ENCODE measurements at places on chromosomes 2 and 18. TPM values are rescaled to one million over a fixed set of nuclear protein-coding genes. Genes with fewer than 3 reads are reported as not detected.

Gene FTCDNL1
- total RNA-seq: 2.2 TPM

- H3K27ac ChIP-seq: no peak overlapping the region
- peaks cover 4% of the 10 kb centered on the region for H3K27me3 ChIP-seq
- H3K36me3 ChIP-seq: no peaks in the 10 kb centered on the region
- no peak overlapping the region for H3K4me3 ChIP-seq
- DNase-seq: no peak
- no peaks in the 10 kb centered on the region for H3K4me1 ChIP-seq
Measured at GRCh38 chr18:37754141-37754540, 188.5 kb upstream of the CELF4 start.

- H3K4me3 ChIP-seq: no peak overlapping the region
- H3K27ac ChIP-seq: no peak overlapping the region
- no peak for DNase-seq
Measured at GRCh38 chr2:207041786-207042554, 102.7 kb downstream of the CPO start.

DNA sequence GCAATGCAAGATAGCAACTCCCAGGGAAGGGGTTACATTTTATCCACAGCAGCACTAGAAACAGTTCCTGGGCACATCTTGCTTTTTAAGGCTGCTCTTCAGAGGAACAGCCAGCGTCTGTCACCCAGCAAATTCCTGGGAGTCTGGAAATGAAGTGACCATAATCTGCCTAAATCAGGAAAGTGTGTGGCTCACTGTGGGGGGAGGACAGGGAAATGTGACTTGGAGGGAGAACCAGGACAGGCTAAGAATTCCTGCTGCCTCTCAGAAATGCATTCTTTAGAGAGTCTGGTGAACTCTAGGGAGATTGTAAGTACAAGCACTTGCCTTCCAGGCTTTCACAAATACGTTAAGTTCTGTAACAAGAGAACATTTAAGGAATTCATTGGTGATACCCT lies 364.3 kb upstream of the SPHKAP start:
- no peak overlapping the region for H3K27ac ChIP-seq
- H3K4me1 ChIP-seq: no peaks in the 10 kb centered on the region

Gene LRP1B
- not detected for total RNA-seq

Gene CYP27C1
- not detected for total RNA-seq

DNA sequence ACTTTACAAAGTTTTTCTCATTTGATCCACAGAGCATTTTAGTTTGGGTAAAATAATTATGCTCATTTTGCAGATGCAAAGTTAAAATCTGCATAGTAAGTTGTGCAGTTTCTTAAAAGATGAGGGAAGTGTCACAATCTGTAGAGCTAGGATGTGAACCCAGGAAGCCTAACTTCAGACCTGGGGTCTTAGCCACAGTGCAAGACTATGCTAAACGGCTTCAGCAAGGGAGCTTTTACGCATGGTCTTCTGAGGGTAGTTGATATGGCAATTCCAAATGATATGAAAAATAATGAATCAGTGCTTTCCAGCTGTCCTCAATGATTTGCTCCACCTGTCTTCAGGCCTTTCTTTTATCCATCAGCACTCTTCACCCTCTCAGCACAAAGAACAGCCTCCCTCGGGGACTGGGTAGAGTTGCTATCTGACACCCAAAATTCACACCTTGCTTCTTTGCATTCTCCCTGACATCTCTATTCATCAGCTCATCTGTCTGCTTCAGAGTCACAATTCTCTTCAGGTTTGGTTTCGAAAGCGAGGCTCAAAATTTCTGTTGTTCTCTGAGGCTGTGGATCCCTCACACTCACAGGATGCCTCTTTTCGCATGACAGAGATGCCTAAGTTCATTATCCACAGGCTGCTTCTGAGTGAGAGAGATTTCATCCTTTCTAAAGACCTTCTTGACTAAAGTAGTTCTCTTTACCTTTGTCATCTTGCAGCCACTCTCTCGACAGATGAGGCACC lies 302.5 kb downstream of the NRXN1 start:
- no peak overlapping the region for H3K4me3 ChIP-seq
- no peaks in the 10 kb centered on the region for H3K4me1 ChIP-seq
- no peaks in the 10 kb centered on the region for H3K27me3 ChIP-seq
- no peak for DNase-seq
- H3K27ac ChIP-seq: no peak overlapping the region
- no peaks in the 10 kb centered on the region for H3K36me3 ChIP-seq

DNA sequence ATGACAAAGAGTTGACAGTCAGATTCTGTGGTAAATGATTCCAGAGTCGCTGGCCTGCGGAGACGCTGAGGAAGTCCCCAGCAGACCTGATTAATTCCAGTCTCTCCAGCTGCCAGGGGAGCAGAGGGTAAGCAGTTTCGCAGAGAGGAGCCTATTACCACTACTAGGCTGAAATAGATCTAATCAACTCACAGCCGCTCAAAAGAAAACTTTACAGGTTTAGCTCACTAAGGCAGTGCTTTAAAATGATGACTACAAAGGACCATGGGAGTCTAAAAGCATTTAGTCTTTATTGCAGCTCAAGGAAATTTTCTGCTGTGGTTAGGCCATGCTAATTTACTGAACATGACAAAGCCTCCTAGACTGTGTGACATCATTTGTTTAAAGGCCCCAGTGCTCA lies 445.6 kb upstream of the POU3F3 start:
- H3K36me3 ChIP-seq: no peaks in the 10 kb centered on the region
- H3K4me1 ChIP-seq: no peaks in the 10 kb centered on the region
- H3K4me3 ChIP-seq: no peak overlapping the region
- H3K27me3 ChIP-seq: no peaks in the 10 kb centered on the region
- no peak overlapping the region for H3K27ac ChIP-seq

DNA sequence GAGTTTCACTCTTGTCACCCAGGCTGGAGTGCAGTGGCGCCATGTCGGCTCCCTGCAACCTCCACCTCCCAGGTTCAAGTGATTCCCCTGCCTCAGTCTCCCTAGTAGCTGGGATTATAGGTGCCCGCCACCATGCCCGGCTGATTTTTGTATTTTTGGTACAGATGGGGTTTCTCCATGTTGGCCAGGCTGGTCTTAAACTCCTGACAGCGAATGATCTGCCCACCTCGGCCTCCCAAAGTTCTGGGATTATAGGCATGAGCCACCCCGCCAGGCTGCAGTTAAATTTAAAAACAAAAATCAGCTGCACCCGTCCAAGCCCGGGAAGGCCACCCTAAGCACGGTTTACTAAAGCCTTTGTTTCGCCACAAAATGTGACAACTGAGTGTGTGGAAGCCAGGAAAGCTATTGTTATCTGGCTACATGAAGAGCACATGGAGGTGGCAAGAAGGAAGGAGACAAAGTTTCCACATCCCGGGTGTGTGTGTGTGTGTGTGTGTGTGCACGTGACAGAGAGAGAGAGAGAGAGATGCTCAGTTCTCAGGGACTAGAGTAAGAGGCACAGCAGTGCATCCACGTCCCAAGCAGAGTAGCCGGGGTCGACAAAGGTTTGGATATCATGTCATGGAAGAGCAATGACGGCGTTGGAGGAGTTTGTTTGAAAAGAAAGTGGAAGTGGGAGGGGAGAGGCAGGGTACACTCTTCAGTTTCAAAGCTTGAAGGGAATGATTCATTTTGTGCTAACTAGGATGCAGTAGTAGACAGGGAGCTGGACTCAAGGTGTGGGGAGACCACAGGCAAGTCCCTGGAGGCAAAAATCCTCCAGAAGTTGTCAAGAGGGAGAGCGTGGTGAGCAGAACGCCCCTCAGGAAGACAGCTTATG lies 20.1 kb downstream of the INPP5D start:
- DNase-seq: no peak
- H3K27me3 ChIP-seq: no peaks in the 10 kb centered on the region
- H3K4me3 ChIP-seq: peak overlapping the region; percentile 84
- peaks cover 7% of the 10 kb centered on the region for H3K36me3 ChIP-seq
- peak overlapping the region; percentile 13 for H3K27ac ChIP-seq

DNA sequence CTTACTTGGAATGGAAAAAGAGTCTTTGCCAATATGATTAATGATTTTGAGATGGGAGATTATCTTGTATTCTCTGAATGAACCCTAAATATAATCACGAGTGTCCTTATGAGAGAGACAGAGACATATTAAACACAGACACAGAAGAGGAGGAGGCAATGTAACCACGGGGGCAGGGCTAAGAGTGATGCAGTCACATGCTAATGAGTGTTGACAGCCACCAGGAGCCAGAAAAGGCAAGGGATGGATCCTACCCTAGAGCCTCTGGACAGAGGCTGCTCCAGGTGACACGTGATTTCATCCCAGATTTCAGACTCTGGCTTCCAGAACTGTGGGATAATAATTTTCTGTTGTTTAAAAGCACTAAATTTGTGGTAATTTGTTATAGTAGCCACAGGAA lies 679.6 kb downstream of the MBD2 start:
- no peak overlapping the region for H3K4me3 ChIP-seq
- no peaks in the 10 kb centered on the region for H3K4me1 ChIP-seq
- no peaks in the 10 kb centered on the region for H3K36me3 ChIP-seq
- DNase-seq: no peak
- no peaks in the 10 kb centered on the region for H3K27me3 ChIP-seq

DNA sequence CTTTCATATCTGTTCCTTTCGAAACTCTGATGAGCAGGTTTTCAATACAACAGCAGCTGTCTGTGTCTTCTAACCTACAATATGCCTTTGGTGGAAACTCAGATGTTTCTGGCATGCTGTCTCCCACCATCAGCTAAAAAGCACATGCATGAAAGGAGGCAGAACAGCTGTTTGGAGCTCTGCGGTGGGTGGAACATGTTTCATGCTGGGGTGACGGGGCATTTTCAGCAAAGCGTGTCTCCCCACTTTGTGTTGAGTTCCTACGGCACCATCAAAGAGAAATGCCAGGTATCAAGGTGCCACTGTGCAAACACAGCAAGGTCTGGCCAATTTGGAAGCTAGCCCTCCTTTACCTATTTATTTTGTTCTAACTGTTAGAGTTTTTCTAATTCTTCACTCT lies 290.1 kb downstream of the CLIP4 start:
- peaks cover 10% of the 10 kb centered on the region for H3K27me3 ChIP-seq
- H3K27ac ChIP-seq: no peak overlapping the region
- no peak for DNase-seq
- no peaks in the 10 kb centered on the region for H3K4me1 ChIP-seq
- H3K36me3 ChIP-seq: no peaks in the 10 kb centered on the region
- no peak overlapping the region for H3K4me3 ChIP-seq

DNA sequence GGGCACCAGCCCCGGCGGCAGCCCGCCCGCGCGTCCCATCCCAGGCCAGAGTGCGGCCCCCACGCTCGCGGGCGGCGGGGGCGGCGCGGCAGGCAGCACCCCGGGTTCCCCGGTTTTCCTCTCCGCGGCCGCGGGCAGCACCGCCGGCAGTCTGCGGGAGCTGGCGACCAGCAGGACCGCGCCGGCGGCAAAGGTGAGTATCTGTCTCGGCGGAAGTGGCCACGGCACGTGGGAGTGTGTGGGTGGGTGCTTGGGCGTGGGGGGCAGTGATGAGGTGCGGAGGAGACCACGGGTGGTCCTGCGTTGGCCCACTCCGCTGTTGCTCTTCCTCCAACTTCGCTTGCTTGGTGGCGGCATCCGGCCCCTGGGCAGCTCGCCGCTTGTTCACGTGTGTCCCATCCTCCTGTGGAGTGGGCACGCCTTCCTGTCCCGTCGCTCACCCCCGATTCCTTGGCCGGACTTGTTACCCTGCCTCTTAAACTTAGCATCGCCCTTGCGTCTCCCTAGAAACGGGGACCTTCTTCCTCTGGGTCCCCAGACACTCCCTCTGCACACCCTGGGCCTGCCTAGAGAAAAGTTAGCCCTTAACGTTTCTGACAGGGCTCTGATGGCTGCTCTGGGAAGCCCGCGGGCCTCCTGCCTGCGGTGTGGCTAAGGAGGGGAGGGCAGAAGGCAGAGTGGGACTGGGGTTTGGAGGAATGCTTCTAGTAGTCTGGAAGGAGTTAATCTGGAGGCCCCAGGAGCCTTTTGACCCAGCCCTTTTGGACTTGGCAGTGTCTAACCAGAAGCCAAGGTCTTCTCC lies 1.1 kb downstream of the SH3RF3 start:
- H3K36me3 ChIP-seq: no peaks in the 10 kb centered on the region
- peak; percentile 21 for DNase-seq
- H3K4me3 ChIP-seq: peak overlapping the region; percentile 87
- peak overlapping the region; percentile 12 for H3K27ac ChIP-seq
- H3K27me3 ChIP-seq: peaks cover 33% of the 10 kb centered on the region
- H3K4me1 ChIP-seq: peaks cover 44% of the 10 kb centered on the region

DNA sequence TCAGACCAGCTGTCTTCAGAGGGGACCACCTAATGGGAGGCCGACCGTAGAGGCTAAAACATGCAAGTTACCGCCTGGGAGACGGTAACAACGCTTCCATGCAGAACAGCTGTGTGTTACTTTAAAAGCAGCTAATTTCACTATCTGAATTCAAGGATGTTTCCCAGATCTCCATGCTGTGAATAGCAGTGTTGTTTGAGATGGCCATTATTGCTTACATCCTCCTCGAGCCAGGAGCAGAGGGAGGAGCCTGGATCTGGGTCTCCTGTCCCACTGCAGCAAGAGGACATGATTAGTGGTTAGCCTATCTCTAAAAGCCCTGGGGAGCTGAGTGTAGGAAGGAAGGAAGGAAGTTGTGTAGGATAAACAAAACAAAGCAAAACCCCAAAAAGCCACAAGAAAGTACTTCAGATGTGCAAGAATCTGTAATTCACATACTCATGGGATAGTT lies 50.9 kb downstream of the ACTR2 start:
- DNase-seq: no peak
- no peak overlapping the region for H3K4me3 ChIP-seq
- peaks cover 12% of the 10 kb centered on the region for H3K27me3 ChIP-seq
- H3K36me3 ChIP-seq: no peaks in the 10 kb centered on the region
- H3K4me1 ChIP-seq: peaks cover 5% of the 10 kb centered on the region
- H3K27ac ChIP-seq: no peak overlapping the region

Gene CDH2
- 0.07 TPM for total RNA-seq

Gene PRKAG3
- total RNA-seq: not detected

Data from activated T-cell treated with anti-CD3 and anti-CD28 coated beads, Interleukin-2, amount 50 U/mL, for 72 hours (primary cell).